ENCODE measurements at places on chromosomes 6 and 20.

DNA sequence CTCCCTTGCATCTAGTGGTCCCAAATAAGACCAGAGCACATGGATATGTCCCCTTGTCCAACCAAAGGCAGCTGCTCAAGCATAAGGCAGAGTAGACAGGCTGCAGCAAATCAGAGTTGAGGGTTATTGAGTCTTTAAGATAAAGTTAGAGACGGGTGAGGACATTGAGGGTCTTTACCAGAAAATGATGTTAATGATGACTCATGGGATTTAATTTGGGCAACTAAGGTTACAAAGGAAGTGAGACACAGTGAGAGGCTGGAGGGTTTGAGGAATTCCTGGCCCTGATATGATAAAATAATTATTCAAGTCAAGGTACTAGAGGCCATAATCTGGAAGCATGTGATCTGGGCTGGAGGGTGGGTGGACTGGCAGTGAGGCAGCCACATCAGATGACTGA, 133.6 kb downstream of the ALDH8A1 start:
- DNase-seq: no peak

GRCh38 chr6:35297601-35298481, at the start of gene DEF6:
Gene DEF6, plus strand, starts transcription at chr6:35297818. Its CDS starts 39 bp downstream, at chr6:35297857.
- DNase-seq: peak; percentile 95

DNA sequence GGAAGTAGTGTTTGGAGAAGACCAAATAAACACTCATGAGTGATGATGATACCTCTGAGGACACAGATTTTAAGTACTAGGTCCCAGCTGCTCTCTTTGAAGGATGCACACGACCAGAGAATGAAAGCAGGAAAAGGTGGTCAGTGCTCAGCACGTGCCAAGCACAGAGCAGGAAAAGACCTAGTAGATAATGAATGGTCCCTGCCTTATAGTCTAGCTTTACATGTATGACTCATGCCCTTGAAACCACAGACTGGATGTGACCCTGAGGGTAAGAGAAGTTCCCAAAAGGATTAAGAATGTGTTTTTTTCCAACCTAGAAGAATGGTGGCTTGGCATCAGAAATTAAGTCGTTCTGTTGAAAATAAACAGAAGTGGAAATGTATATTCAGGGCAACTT, 2.8 kb upstream of the MC3R start:
- DNase-seq: no peak

DNA sequence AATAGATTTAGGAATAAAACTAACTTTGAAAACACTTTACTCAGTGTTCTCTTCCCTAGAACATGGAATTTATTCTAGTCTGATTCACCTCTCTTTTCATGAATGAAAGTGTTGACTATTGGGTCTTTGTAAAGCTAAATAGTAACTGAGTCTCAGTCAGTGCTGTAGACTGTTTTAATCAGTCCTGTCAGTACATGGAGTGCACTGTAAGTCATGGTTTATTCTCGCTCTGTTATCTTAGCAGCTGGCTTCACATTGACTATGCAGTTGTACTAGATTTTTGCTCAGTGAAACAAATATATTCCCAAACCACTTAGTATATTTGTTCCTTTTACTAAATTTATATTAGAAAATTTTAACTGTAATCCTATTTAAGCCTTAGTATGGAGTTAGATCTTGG, 15.1 kb upstream of the ACAT2 start:
- no peak for DNase-seq

- no peak for DNase-seq
These were observed 385.7 kb upstream of the MMS22L start for GRCh38 chr6:97668716-97669115.

- DNase-seq: no peak
These were observed 816.5 kb upstream of the GJE1 start for GRCh38 chr6:141316236-141316635.

DNA sequence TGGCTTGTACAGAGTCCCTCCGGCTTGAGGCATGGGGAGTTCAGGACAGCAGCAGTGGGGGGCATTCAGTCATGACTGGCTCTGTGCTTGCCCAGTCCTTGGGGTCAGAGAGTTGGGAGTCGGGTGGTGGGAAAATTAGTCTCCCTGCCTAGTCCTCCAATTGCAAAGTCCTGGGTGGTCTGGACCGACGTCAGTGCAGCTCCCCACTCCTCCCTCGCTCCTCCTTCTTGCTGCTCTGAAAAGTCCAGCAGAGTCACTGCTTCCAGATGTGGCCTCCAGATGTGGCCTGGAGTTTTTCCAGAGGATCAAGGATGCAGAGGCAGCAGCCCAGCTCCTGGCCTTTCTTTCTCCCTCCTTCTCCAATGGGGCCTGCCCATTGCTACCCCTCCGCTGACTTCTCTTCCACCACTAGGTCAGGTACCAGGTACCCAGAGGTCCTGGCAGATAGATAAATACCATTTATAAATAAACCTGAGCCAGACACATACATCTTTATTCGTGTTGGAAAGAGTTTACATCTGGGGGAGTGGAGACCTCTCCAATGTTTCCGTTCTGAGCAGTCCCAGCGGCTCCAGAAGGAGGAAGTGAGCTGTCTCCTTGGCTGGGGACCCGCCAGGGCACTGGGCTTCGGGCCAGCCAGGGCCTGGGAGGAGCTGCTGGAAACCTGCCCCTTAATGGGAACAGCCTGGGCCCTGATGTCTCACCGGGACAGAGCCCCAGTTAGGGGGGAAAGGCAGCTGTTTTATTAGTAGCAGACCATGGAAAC, 49.0 kb upstream of the RNF24 start:
- DNase-seq: peak; percentile 81

- no peak for DNase-seq
These were observed 11.0 kb downstream of the DDR1 start for GRCh38 chr6:30895343-30895742.

DNA sequence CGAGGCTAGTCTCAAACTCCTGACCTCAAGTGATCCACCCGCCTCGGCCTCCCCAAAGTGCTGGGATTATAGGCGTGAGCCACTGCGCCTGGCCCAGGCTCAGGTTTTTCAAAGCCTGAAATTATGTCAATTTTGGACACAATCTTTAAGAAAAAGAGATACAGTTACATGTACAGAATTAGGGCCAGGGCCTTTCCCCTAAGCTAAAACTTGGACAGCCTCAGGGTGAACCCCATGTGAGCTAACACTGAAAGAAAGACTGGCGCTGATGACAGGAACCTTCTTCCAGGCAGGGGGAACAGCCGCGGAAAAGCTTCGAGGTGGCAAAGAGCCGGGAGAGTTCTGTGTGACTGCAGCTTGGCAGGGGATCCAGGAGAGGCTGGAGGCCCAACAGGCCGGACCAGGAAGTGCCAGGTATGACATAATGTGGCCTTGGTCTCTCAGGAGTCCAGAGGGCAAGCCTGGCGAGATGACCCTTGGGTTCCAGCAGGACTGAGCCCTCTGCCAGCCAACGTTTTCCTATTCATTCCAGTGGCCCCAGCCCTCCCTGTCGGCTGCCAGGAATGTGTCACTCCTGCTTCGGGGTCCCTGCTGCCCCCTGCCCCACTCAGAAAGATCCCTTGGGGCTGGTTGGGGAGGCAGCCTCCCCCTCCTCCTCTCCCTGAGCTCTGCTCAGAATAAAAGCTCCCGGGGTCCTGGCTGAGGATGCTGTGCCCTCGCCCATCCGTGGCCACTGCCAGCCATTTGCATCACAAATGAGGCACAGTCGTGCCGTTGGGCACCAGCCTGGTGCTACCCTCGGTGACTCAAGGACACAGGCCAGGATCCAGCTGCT, 37.3 kb downstream of the RBM38 start:
- no peak for DNase-seq
